Natural killer cell treated with Interleukin-12 subunit alpha and Interleukin-12 subunit beta and Interleukin-15 and Interleukin-18, amount 100 ng/mL, for 72 hours (primary cell): ENCODE measurements at places on chromosomes 5 and 9. TPM values are rescaled to one million over a fixed set of nuclear protein-coding genes. Genes with fewer than 3 reads are reported as not detected.

DNA sequence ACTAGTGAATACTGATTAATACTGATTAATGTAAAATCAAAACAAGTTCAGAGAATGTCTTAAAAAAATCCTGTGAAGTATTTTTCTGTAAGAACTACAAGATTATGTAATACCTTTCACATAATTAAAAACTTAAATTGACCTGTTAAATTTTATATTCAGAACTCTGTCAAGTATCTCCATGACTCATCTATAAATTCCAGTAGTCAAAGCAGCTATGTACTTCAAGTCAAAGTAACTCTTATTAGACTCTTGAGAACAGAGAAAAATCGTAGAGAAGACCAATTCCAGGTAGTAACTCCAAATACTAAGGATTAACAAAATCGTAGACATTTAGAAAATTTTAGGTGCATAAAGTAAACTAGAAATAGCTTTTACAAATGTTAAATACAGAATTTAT, 77.1 kb downstream of the HOMER1 start:
- no peak overlapping the region for H3K27ac ChIP-seq
- H3K4me1 ChIP-seq = no peaks in the 10 kb centered on the region
- H3K27me3 ChIP-seq = peaks cover 2% of the 10 kb centered on the region

DNA sequence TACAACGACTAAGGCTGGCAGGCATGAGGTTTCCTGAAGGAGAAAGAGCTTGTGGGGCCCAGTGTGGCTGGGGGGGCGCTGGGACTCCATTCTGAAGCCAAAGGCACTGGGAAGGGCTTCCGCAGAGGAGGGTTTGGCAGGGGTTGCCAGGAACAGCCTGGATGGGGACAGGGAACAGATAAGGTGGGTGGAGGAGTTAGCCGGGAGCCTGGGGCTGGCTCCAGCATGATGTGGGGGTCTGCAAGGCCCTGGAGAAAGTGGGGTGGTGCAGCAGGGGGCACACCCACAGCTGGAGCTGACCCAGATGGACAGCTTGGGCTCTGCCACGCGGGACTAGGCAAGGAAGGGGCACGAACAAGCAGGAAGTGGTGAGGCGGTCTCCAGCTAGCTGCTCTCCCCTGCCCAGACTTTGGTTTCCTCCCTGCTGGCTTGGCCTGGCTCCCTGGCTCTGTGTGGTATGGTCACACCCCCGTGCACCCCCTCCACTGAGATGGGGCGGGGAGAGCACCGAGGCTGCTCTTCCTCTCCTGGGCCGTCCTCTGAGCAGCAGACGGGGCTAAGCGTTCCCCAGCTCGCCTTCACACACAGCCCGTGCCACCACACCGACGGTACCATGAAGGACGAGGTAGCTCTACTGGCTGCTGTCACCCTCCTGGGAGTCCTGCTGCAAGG, at the start of gene LTC4S:
TSS of gene LTC4S (plus strand) at position 519 of the 672 bp plus-strand sequence. CDS start at position 614, 95 bp downstream.
- H3K36me3 ChIP-seq = peaks cover 5% of the 10 kb centered on the region
- peaks cover 23% of the 10 kb centered on the region for H3K4me1 ChIP-seq
- H3K4me3 ChIP-seq = peak within 1 kb of the TSS; percentile 70
- peak within 1 kb of the TSS; percentile 92 for H3K27ac ChIP-seq
- H3K27me3 ChIP-seq = no peaks in the 10 kb centered on the region

- H3K4me3 ChIP-seq = no peak overlapping the region
- H3K27me3 ChIP-seq = no peaks in the 10 kb centered on the region
- H3K4me1 ChIP-seq = no peaks in the 10 kb centered on the region
- H3K27ac ChIP-seq = no peak overlapping the region
- H3K36me3 ChIP-seq = no peaks in the 10 kb centered on the region
- DNase-seq = no peak
Observed at GRCh38 chr9:11148189-11148588, 535.4 kb upstream of the PTPRD start.

DNA sequence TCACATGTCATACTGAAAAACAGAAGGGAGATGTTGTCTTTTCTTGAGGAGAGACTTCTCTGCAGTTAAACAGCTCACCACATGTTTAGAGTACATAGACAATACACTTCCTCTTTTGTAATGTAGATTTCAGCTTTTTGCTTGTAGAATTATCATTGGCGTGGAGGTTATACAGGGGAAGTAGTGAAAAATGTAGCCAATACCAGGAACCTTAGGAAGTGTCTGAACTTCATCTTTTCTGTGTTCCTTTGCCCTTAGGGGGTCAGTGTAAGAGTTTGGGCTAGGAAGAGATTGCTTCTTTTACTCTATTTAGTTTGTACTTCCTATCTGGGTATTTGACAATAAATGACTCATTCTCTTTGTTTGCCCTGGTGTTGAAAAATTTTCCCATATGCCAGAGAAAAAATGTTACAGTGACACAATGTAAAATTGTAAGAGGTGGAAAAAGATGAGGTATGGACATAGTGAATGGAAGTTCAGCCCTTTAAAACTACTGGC, 21.0 kb upstream of the CDKN2B start:
- H3K27me3 ChIP-seq = peaks cover 5% of the 10 kb centered on the region
- H3K36me3 ChIP-seq = no peaks in the 10 kb centered on the region
- H3K27ac ChIP-seq = peak overlapping the region; percentile 21
- H3K4me3 ChIP-seq = peak overlapping the region; percentile 5
- no peak for DNase-seq

GRCh38 chr5:118989816-118990215, 1.5 kb upstream of the DTWD2 start:
- no peak overlapping the region for H3K4me3 ChIP-seq
- no peak overlapping the region for H3K27ac ChIP-seq
- no peak for DNase-seq
- H3K4me1 ChIP-seq = peaks cover 23% of the 10 kb centered on the region
- H3K27me3 ChIP-seq = no peaks in the 10 kb centered on the region
- H3K36me3 ChIP-seq = no peaks in the 10 kb centered on the region

GRCh38 chr9:88742483-88742882, 207.5 kb downstream of the NXNL2 start:
- H3K27ac ChIP-seq = no peak overlapping the region
- H3K36me3 ChIP-seq = no peaks in the 10 kb centered on the region
- DNase-seq = no peak
- no peaks in the 10 kb centered on the region for H3K4me1 ChIP-seq
- no peak overlapping the region for H3K4me3 ChIP-seq
- H3K27me3 ChIP-seq = peaks cover 9% of the 10 kb centered on the region

DNA sequence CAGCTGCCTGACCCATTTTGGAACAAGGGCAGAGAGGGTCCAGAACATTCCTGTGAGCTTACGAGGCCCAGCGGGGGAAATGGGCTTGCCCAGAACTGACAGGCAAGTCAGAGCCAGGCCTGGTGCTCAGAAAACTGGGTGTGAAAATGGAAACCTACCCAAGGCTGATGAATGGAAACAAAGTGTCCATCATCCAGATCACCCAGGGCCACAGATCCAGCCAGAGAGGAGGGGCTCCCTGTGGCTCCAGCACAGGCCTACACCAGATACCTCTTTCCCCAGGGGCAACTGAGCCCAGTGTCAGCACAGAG, 3.1 kb downstream of the CLTB start:
- H3K36me3 ChIP-seq = peaks cover 6% of the 10 kb centered on the region
- H3K4me3 ChIP-seq = no peak overlapping the region
- H3K4me1 ChIP-seq = peaks cover 39% of the 10 kb centered on the region
- H3K27ac ChIP-seq = no peak overlapping the region
- no peaks in the 10 kb centered on the region for H3K27me3 ChIP-seq

DNA sequence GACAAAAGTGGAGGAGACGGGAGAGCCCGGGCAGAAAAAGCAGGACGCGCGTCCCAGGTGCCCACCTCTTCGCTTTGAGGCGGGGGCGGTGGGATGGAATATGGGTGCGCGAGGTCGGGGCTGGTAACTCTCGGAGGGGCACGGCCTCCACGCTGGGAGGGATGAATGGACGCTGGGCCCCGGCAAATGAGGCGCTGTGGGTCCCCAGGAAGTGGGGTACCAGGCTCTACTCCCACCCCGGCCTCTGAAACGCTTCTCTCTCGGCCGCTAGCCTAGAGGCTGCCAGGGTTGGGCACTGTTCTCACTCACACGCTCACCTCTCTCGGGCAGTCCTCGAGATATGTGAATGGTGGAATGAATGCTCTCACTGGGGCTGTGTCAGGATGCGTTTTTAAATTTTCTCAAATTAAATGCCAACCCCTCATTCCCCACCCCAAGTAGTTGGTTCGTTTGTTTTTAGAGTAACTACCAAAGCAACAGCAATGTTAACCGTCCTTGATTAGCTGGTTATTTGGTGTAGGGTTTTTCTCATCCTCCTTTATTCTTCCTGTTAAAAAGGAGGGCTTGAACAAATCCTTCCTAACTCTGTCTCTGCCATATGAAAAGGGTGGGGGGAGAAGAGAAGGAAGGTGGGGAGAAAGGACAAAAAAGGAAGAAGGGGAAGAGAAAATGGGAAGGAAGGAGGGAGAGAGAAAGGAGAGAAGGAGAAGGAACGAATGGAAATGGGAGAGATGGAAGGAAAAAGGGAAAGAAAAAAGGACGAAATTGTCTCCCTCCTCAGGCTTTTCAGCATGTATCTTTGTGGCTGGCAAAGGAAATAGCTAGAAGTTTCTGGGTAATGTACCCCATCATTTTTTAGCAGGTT, 1.3 kb upstream of the EBF1 start:
- DNase-seq = no peak
- H3K4me3 ChIP-seq = peak overlapping the region; percentile 89
- no peak overlapping the region for H3K27ac ChIP-seq

DNA sequence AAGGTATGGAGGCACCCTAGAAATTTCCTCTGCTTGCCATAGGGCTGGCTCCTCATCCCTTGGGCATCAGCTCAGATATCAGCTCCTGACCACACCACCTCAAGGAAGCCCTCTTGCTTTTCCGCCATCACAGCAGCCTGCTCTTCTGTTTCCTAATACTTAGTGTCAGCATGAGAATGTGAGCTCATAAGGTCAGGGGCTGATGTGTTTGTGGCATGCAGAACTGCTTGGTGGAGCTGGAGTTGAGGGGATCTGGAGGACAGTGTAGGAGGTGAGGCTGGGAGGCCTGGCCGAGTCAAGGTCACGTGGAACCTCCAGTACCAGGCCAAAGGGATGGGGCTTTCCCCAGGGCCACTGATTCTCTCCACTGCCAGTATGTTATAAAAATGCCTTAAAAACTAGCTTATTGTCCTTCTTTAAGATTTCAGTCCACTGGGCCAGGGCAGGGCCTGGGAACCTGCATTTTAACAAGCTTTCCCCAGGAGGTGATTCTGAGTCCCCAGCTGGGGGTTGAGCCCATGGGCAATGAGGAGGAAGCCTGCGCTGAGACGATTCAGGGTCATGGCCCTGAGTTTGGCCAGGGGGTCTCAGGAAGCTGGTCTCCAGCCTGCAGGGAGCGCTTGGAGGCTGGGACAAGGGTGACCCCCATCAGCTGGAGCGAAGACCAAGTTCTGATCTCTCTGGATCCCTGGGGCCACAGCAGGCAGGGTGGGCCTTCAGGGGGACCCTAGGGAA, 28.6 kb downstream of the DAB2IP start:
- H3K27me3 ChIP-seq = peaks cover 11% of the 10 kb centered on the region
- no peak for DNase-seq
- H3K36me3 ChIP-seq = no peaks in the 10 kb centered on the region
- H3K27ac ChIP-seq = no peak overlapping the region
- no peak overlapping the region for H3K4me3 ChIP-seq
- H3K4me1 ChIP-seq = no peaks in the 10 kb centered on the region

- H3K4me1 ChIP-seq = no peaks in the 10 kb centered on the region
- H3K27me3 ChIP-seq = peaks cover 5% of the 10 kb centered on the region
- DNase-seq = no peak
- no peak overlapping the region for H3K4me3 ChIP-seq
- no peak overlapping the region for H3K27ac ChIP-seq
- H3K36me3 ChIP-seq = no peaks in the 10 kb centered on the region
Observed at GRCh38 chr9:109792951-109793546, 13.1 kb downstream of the PALM2AKAP2 start.

GRCh38 chr9:130286781-130287428, 21.3 kb downstream of the HMCN2 start:
- no peak overlapping the region for H3K27ac ChIP-seq
- no peaks in the 10 kb centered on the region for H3K4me1 ChIP-seq
- H3K4me3 ChIP-seq = no peak overlapping the region
- DNase-seq = no peak
- H3K27me3 ChIP-seq = peaks cover 24% of the 10 kb centered on the region
- no peaks in the 10 kb centered on the region for H3K36me3 ChIP-seq

GRCh38 chr5:145787996-145788395, 47.1 kb downstream of the PRELID2 start:
- DNase-seq = no peak
- no peaks in the 10 kb centered on the region for H3K27me3 ChIP-seq
- no peak overlapping the region for H3K4me3 ChIP-seq
- H3K4me1 ChIP-seq = no peaks in the 10 kb centered on the region
- no peaks in the 10 kb centered on the region for H3K36me3 ChIP-seq

DNA sequence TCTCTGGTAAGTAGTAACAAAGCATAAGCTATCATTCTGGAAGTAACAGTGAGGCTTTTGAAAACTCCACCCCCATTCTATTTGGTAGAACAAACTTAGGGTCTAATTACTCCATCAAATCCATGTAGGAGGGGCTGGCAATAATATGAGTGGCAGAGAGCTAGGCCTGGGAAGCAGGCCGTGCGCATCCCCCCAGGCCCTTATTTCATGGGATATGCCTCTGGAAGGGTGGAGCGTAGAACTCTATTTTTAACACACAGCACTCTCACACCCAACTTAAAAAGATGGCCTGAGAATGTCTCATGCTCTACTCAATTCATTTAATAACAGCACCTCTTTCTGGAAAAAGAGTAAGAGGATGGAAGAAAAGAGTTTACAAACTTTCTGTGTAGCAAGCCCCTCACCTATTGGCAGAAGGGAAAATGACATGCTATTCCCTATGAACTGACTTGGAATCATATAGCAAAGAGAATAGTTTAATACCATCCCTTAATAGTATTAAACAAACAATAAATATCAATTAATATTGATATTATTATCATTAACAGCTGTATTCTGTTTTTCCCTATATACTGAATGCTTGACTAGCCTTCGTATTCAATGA, 233.2 kb downstream of the KCTD16 start:
- no peaks in the 10 kb centered on the region for H3K36me3 ChIP-seq
- no peak for DNase-seq
- no peak overlapping the region for H3K27ac ChIP-seq
- H3K27me3 ChIP-seq = no peaks in the 10 kb centered on the region

DNA sequence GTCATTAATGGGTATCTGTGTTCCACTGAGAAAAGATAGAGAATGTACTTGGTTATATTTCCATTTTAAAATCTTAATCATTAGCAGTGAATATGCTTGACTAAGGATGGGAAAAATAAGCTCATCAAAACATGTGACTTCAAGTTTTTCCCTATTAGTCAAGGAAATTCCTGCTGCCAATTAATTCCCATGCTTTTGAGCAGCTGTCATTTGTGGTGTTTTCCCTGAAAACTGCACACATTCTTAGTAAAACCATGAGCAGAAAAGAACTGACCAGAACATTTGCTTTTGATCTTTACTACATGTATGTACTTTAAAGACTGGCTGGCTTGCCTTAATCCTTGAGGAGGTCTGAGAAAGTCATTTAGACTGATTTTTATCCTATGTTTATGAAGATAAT, 75.2 kb downstream of the AOPEP start:
- H3K36me3 ChIP-seq = peaks cover 8% of the 10 kb centered on the region
- H3K4me1 ChIP-seq = peaks cover 25% of the 10 kb centered on the region
- H3K27ac ChIP-seq = no peak overlapping the region
- no peaks in the 10 kb centered on the region for H3K27me3 ChIP-seq
- no peak for DNase-seq
- no peak overlapping the region for H3K4me3 ChIP-seq

- DNase-seq = no peak
- peaks cover 26% of the 10 kb centered on the region for H3K27me3 ChIP-seq
- H3K4me1 ChIP-seq = no peaks in the 10 kb centered on the region
- H3K27ac ChIP-seq = no peak overlapping the region
- H3K4me3 ChIP-seq = no peak overlapping the region
- no peaks in the 10 kb centered on the region for H3K36me3 ChIP-seq
Observed at GRCh38 chr5:135508496-135509005, 27.2 kb downstream of the NEUROG1 start.

- no peak overlapping the region for H3K4me3 ChIP-seq
- peaks cover 40% of the 10 kb centered on the region for H3K36me3 ChIP-seq
- H3K27me3 ChIP-seq = peaks cover 12% of the 10 kb centered on the region
- no peak overlapping the region for H3K27ac ChIP-seq
- no peak for DNase-seq
Observed at GRCh38 chr9:99210572-99210971, 11.2 kb downstream of the ALG2 start.

Gene C9orf43
- 1.3 TPM for total RNA-seq

Gene PDZD2
- not detected for total RNA-seq
